ENCODE measurements at places on chromosomes 2 and 18. TPM values are rescaled to one million over a fixed set of nuclear protein-coding genes. Genes with fewer than 3 reads are reported as not detected.
A peak's percentile ranks its signal among the peaks of the same experiment; 100 is the strongest.

DNA sequence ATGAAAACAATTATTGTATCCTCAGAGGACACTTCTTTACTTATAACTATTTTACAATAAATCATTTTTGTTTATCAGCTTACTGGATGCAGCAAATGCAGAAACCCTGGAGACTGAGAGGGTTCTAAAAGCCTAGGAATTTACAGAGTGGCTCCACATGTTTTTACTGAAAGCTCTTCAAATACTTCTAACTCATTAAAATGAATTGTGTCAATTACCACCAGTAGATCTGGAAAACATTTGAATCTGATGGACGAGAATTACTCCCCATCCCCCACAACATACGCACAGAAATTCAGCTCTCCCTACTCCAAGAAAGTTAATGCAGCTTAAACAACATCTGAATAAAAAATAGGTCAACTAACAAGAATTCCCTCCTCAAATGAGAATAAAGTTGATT lies 319.8 kb upstream of the FIGN start:
- no peak for DNase-seq

DNA sequence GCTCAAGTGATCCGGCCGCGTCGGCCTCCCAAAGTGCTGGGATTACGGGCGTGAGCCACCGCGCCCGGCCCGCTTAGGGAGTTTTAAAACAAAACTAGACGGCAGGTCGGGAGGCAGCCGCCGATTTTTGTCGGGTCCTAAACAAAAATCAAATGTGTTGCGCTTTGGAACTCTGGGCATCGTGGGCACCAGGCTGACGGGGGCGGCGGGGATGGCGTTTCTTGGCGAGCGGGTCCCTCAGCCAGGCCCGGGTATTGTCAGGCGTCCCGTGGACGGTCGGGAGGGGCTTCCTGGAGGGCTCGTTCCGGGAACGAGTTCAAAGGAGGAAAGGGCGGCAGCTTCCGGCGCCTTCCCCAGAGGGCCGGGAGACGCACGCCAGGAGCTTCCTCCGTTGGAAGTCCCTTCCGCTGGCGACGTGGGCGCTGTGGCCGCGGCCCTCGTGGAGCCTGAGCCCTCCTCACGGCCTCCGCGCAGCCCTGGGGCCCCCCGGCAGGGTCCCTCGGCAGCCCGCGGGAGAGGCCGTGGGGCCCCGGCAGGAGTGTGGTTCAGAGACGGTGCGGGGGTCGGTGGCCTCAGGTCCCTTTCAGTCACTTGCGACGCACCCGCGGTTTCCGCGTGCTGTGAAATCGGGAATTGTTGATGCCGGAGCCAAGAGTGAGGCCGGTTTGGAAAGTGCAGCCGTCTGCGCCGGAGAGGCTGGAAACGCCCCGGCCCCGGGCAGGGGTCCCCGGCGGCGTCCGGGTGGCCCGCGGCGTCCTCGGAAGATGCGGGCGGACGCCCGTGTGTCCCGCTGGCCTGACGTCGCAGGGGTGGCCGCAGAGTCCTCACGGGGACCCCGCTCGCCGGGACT lies 59.3 kb downstream of the EMILIN2 start:
- DNase-seq: peak; percentile 85

DNA sequence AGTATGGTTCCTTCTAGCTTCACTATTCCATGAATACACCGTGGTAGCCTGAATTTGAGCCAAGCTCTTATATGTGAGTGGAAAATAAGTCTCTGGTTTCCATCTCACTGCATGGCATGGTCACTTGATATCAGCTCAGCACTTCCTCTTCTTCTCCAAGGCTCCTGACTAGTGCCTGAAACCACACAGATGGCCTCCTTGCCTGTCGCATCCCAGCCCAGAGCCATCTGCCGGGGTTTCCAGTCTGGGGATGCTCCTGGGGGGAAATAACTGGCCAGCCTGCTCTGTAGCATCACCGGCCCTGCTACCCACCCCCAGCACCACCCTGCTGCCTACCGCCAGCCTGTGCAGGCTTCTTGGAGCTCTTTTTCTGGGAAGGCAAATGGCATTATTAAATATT lies 7.7 kb upstream of the MARCHF4 start:
- no peak for DNase-seq

DNA sequence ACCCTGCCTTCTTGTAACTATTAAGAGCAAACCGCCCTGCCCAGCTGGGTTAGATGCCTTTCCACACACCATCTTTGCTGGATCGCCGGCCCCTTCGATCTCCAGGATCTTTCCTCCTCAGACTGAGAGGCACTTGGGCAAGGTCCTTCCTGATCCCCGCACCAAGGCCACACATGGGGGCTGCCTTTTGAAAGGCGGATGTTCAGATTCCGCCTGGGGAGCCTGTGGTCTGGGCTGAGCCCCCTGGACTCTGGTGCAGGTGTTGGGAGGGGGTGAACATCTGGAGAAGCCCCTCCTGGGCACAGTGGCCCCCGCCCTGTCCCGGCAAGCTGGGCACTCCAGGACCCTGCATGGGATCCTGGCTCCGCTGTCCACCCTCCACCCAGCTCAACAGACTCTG lies 135.4 kb upstream of the HDAC4 start:
- DNase-seq: no peak

GRCh38 chr2:190685333-190685732 lies 36.5 kb downstream of the NAB1 start:
- DNase-seq: no peak

DNA sequence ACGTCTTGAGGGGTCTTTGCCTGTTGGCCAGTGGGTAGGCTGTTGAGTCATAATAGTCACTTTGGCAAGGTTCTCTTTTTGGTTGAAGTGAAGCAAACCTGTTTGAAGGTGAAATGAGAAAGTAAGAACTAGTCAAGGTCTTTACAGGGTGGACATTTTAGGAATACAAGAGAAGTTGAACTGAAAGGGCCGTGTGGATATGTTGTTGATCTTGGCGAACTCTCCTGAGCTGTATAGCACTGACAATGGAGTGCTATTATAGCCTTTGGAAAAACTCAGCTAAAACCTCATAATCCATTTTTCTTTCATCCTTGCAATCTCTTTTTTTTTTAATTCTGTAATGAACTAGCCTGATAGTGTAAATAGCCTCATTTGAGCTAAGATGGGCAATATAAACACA lies 248.1 kb downstream of the MEIS1 start:
- no peak for DNase-seq

GRCh38 chr18:22174341-22175145 lies 5.2 kb downstream of the GATA6 start:
- peak; percentile 40 for DNase-seq

The CLIP4 gene
- total RNA-seq: 45.1 TPM

The DSC3 gene
- 1.0 TPM for total RNA-seq

The THAP4 gene
- total RNA-seq: 74.4 TPM

Data from left cardiac atrium (tissue), 4 donors.